CD4-positive, alpha-beta memory T cell (primary cell): ENCODE measurements at places on chromosomes 7 and 10.

DNA sequence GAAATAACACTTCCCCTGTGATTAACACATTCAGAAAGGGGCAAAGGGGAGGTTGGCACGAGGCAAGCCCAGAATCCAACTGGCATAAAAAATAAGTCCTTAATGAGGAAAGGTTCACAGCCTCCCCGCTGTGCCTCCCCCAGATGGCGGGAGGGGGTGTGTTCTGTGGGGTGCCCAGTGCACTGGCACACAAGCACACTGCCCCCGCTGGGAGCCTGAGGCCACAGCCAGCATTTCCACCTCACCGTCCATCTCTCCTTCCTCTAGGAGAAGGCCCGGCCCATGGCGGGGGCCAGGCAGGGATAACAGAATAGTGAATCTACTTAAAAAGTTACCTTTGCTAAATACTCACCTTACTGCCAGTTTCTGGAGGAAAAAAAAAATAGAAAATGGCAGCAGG lies 43.2 kb downstream of the PRKAG2 start:
- no peak for DNase-seq

- peak; percentile 30 for DNase-seq
Observed at GRCh38 chr10:62815381-62816075, 638 bp downstream of the EGR2 start.

DNA sequence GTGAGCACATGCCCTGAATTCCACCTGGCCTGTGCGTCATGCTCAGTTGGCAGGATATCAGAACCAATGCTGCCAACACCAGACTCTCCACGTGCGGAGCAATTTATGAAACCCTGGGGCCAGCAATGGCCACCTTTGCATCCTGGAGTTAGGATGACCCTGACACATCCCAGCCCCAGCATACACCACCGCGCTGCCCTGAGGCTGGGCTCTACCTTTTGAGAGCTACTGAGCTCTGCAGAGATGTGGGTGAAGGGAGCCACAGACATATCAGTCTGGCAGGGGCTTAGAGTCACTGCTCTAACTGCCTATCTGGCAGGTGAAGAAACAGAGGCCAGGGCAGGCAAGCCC lies 41.9 kb downstream of the SYPL1 start:
- no peak for DNase-seq

DNA sequence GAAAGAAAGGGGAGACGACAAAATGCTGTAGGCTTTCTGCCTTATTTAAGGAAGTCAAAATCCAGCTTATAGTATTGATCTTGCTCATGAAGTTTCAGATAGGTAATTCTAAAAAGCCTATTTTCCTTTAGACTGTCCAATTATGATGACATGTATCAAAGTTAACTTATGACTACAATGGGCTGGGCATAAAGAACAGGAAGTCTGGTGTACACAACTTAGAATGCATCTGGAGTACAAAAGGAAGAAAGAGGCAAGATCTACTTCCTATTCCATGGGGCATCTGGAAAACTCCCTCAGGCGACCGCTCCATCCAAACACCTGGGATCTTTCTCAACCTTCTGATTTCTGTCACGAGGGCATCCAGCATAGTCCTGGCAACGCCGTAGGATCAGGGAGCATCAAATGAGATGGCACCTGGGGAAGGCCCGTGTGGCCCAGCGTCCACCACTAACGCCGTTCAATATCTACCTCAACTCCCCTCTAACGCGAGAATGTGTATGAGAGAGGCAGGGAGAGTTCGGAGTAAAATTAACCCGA lies 512 bp downstream of the FAM24B start:
- DNase-seq: no peak

DNA sequence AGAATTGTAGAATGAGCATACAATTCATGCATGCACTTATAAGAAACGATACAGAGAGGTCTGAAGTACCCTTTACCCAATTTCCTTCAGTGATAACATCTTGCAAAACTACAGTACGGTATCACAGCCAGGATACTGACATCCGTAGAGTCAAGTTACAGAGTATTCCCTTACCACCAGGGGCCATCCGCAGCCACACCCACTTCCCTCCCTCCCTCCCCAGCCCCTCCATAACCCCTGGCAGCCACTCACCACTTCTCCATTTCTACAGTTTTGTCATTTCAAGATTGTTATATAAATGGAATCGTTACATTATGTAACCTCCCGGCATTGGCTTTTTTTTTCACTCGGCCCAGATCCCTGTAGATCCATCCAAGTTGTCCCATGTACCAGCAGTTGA lies 113.6 kb upstream of the RET start:
- no peak for DNase-seq

DNA sequence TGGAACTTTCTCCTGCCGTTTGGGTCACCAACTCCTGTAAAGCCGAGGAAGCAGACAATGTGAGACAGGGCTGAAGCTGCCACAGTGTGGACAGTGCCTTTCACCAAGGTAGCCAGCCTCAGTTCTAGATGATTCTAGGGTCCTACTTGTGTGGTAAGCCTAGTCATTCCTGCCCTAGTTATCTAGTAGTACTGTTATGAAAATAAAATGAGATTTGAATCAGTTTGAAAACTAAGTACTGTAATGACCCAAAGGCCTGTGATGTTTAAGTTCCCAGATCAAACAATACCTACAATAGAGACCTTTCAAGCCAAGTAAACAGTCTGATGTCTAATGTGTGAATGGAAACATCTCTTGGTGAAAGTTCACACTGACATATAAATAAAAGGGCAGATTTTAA lies 37.1 kb downstream of the POLL start:
- no peak for DNase-seq

DNA sequence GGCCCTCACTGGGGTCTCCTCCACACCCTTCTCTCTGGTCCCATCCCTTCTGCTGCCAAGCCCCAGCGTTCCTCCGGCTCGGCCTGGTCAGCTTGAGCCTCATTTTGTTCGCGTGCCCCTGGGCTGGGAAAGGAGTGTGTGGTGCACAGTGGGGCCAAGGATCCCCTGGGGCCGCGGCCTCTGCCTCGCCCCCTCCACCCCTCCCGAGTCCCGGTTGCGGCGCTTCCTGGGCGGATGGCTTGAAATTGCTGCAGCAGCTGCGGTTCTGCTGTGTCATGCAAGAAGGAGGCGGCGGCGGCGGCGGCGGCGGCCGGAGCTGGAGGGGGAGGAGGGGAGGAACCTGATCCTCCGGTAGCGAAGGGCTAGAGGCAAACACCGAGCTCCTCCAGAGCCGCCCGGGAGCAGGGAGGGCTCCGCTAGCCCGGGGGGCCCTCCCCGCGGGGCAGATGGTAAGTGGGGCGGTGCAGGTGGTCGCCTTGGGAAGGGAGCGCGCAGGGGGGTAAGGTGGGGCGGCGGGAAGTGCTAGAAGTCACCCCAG lies 217.8 kb upstream of the MKLN1 start:
- DNase-seq: peak; percentile 75

GRCh38 chr7:121730869-121731268 lies 142.1 kb upstream of the PTPRZ1 start:
- no peak for DNase-seq

DNA sequence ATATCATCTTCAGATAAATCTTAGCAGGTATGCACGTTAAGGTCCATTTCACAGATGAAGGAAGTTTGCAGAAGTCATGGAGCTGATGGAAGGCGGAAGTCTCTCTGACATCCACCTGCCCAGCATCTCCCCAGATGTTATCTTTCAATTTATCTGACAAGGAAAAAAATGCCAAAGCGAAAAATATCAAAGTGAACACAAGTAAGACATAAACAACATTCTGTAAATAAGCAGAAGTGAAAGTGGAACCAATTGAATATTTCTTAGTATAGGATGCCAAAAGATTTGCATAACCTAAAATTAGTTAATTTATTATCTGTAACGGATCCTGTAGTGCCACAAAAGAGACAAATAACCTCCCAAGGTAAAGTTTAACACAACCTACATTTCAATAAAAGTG lies 73.6 kb upstream of the NEBL start:
- no peak for DNase-seq

DNA sequence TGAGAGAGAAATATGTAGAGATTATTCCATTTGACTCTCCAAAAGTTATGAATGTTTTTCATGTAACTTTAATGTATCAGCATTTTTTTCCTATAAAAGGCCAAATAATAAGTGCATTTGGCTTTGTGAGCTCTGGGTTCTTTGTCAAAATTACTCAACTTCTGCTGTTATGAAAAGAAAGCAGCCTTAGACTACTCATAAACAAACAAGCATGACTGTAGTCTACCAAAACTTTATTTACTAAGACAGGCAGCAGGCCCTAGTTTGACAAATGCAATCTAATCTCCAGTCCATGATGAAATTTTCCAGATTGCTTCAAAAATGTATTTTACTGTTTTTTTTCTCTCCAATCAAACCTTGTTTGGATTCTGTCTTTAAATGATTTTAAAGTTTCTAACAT lies 46.3 kb downstream of the MRPL32 start:
- DNase-seq: no peak

- no peak for DNase-seq
Observed at GRCh38 chr7:117066668-117067067, 113.4 kb downstream of the ST7 start.

DNA sequence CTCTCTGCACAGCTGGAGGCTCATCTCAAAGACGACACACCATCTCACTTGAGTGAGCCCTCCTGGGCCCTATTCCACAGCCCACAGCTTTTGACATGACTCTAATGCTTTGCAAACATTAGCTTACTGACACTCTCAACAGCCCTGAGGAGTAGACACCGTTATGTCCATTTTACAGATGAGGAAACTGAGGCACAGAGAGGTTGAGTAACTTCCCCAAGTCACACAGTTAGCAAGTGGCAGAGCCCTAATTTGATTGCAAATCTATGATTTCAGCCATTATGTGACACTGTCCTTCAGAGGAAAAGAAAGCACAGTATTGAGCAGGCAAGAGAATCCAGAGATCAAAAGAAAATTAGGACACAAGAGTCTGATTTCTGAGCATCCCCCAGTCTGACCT lies 16.0 kb downstream of the SLC25A13 start:
- no peak for DNase-seq

- no peak for DNase-seq
Observed at GRCh38 chr10:113644185-113645120, 19.4 kb downstream of the NRAP start.

GRCh38 chr7:28672397-28672797 lies 260.1 kb downstream of the CREB5 start:
- DNase-seq: no peak

GRCh38 chr7:51020944-51021343 lies 238.2 kb upstream of the GRB10 start:
- DNase-seq: no peak

DNA sequence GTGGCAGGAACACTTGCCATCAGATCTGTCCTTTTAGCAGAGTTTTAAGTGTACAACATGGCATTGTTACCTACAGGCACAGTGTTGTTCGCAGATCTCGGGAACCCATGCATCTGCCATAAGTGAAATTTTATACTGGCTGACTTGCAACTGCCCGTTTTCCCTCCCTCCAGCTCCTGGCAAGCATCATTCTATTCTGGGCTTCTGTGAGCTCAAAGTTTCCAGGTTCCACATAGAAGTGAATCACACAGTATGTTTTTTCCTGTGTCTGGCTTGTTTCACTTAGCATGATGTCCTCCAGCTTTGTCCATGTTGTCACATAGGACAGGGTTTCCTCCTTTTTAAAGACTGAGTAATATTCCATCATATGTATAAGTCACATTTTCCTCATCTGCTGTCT lies 56.6 kb downstream of the C10orf143 start:
- DNase-seq: no peak

GRCh38 chr7:143295870-143296269 lies 7.7 kb downstream of the CASP2 start:
- DNase-seq: no peak

GRCh38 chr10:33483816-33484190 lies 149.3 kb upstream of the NRP1 start:
- no peak for DNase-seq

DNA sequence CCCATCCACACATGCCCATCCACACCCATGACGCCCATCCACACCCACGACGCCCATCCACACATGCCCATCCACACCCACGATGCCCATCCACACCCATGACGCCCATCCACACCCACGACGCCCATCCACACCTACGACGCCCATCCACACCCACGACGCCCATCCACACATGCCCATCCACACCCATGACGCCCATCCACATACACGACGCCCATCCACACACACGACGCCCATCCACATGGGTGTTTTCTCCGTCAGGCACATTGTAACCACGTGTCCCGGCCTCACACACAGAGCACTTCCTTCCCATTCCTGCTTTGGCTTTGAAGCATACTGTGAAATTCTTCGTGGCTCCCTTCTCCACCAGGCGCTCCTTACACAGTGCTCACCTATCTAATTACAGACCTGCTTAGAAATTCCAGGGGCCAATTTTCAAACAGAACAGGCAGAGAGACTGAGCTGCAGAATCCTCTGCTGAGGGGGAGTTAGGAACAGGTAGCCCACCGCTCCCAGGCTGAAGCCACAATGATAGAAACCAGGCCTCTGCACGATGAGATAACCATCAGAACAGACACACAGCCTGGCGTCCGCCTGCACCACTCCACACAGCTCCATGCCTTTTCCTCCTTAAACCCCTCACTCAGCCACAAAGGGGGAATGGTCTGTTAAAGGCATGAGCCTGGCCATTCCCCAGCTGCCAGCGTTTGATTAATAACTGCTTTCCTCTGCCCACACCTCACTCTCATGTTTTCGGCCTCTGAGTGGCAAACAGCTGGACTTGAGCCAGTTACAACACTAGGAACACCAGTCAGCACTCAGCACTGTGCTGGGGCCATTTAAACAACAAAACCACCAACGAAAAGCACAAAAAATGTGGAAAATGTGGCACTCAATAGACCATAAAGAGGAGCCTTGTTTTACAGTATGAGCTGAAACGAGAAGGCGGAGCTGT lies 501.6 kb downstream of the PTPRN2 start:
- no peak for DNase-seq

DNA sequence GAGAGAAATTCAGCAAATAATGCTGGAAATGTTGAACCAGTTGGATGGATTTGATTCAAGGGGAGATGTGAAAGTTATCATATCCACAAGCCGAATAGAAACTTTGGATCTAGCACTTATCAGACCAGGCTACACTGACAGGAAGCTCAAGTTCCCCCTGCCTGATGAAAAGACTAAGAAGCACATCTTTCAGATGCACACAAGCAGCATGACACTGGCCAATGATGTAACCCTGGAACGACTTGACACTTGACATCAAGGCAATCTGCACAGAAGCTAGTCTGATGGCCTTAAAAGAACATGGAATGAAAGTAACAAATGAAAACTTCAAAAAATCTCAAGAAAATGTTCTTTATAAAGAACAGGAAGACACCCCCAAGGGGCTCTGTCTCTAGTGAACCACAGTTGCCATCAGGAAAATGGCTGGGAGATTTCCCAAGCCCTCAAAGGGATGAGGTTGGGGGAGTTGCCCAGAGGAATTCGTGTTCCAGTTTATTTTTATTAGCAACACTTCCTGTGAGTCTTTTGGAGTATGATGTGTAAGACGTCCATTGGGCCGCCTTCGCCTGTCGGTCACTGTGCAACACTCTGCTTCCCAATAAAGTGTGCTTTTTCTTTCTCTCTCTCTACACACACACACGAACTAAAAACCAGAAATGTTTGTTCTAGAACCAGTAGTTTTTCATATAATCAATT lies 200.0 kb downstream of the HIBADH start:
- DNase-seq: no peak

DNA sequence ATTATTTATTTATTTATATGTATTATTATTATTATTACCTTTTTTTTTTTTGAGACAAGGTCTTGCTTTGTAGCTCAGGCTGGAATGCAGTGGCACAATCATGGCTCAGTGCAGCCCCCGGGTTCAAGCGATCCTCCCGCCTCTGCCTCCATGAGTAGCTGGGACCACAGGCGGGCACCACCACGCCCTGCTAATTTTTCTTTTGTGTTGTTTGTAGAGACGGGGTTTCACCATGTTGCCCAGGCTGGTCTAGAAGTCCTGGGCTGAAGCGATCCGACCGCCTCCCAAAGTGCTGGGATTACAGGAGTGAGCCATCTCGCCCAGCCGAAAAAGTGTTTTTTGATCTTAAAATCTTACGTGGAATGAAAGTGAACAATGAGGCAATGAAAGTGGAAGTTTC lies 79.4 kb upstream of the C1GALT1 start:
- no peak for DNase-seq
